Stimulated activated naive CD4-positive, alpha-beta T cell (primary cell): ENCODE measurements at places on chromosomes 11 and 22.

DNA sequence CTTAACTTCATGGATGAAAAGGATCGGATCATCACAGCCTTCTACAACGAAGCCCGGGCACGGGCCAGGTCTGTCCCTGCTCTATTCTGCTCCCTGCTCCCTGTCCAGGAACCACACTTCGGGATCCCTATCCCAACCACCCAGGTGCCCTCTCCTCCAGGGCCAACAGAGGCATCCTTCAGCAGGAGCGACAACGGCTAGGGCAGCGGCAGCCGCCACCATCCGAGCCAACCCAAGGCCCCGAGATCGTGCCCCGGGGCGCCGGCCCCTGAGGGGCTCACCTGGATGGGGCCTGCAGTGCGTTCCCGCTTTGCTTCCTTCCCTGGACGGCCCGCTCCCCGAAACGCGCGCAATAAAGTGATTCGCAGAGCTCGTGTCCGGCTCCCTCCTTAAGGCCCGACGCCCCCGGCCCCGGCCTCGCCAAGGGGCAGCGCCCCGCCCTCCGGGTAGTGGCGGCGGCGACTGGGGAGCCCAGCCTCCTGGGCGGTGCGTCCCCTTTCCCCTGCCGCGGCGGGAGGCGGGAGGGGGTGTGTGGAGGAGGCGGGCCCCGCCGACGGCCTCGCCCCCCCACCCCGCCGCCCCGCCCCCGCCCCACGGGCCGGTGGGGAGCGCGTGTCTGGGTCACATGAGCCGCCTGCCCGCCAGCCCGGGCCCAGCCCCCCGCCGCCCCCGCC lies at the start of gene VEGFB:
TSS of gene VEGFB (plus strand) at position 672 of the 674 bp plus-strand sequence. CDS start 250 bp downstream, outside the sequence.
- peak; percentile 73 for DNase-seq

- no peak for DNase-seq
Measured at GRCh38 chr11:130514316-130514715, 65.9 kb downstream of the ADAMTS15 start.

GRCh38 chr11:19502691-19503253 lies 209.9 kb upstream of the NAV2 start:
- DNase-seq, result no peak

DNA sequence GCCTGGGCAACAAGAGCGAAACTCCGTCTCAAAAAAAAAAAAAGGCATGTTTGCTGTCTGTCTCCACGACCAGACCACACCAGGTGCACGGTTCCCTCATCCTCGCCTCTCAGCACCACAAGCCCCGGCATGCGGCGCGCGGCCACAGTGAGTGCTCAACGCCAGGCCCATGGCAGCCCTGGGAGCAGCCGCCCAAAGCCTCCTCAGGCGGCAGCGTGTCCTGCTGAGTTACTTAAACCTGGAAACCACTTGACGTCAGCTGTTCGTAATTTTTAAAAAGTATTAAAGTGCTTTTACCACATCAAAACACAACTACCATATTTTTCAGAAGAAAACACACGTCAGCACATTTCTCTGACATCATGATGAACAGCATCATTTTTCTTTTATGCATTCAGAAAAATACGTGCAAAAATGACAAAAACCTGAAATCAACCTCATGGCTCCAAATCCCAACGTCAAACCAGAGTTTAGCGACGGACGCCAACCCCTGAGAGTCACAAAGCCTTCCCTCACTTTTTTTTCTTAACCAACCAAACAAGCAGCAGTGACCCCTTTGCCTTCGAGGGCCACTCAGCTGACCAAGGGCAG lies 2.1 kb downstream of the DEAF1 start:
- peak; percentile 62 for DNase-seq

- DNase-seq, result no peak
Measured at GRCh38 chr11:59671471-59671870, 2.6 kb upstream of the PATL1 start.

- no peak for DNase-seq
Measured at GRCh38 chr11:11520231-11521015, 101.4 kb downstream of the GALNT18 start.

DNA sequence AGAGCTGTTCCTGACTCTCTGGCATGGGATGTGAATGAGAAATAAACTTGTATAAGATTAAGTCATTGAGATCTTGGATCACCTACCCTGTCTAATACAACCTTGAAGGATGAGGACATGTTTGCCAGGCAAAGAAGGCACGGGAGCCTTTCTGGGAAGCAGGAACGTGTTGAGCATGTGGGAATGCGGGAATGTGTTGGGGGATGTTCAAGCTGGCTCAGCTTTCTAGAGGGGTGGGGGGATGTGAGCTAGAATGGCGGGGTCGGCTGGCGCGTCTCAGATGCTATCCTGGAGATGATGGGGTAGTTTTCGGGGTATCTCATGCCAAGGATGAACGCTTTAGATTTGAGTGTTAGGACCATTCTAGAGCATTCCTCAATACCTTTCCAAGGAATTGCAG lies 227.1 kb downstream of the DSCAML1 start:
- DNase-seq, result no peak

DNA sequence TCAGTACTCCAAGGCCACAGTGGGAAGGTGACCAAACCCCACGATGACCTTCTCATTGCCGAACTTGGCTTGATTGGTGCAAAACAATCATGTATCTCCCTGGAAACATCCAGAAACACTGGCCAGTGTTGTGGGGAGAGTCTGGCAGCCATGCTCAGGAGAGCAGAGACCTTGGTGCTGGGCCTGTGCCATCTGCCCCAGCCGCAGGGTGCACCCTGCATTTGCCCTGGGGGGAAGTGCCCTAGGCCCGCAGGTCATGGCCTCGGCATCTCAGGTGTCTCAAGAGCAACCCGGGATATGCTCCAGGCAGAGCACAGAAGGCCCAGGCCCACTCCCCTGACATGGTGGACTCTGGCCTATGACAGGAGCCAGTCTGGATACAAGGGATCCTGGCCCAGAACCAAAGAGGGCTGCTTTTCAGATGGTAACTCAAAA lies 23.7 kb downstream of the ARVCF start:
- DNase-seq, result no peak

DNA sequence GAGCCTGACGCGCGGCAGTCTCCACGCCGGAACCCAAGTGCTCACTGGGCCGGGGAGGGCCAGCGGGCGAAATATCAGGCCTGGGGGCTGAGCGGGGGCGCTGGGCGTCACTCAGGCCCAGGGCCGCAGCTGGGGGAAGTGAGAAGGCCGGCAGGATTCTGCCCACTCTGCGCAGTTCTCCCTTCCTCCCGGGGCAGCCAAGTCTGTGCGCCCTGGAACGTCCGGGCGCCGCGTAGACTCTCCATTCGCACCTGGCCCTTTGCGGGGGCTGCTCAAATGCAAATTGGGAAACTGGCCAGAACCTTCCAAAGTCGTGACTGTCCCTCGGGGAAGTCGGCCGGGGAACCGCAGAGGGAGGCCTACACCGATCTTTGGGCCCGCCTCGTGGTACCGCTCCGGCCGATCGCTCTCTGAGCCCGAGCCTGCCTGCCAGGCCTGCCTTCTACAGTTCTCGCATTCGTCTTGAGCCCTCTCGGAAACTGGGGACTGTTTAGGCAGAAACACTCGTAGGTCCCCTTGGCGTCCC lies 2.2 kb upstream of the SLC6A5 start:
- DNase-seq, result no peak

GRCh38 chr11:58495906-58496305 lies 12.0 kb downstream of the OR5B21 start:
- DNase-seq, result no peak

GRCh38 chr11:70262951-70263350 lies 7.5 kb upstream of the PPFIA1 start:
- DNase-seq, result no peak

DNA sequence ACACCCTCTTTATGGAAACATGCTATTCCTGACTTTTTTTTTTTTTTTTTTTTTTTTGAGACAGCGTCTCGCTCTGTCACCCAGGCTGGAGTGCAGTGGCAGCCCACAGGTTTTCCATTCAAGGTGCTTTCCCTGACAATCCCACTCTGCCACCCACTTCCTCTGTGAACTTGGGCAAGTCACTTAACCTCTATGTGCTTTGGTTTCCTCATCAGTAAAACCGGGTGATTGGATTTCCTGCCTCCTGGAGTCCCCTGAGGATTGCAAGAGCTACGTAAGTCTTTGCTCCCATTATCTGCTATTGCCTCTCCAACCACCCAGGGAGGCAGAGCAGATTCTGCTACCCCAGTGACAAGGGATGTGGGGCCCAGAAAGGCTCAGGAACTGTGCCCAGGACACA lies 54.1 kb downstream of the CELSR1 start:
- DNase-seq, result no peak

- DNase-seq, result peak; percentile 88
Measured at GRCh38 chr11:118930094-118930712, 4.5 kb upstream of the BCL9L start.

GRCh38 chr11:130448416-130449309 lies at the start of gene ADAMTS15:
Gene ADAMTS15 (plus strand): TSS chr11:130448645. CDS start chr11:130448974, 329 bp downstream.
- no peak for DNase-seq

DNA sequence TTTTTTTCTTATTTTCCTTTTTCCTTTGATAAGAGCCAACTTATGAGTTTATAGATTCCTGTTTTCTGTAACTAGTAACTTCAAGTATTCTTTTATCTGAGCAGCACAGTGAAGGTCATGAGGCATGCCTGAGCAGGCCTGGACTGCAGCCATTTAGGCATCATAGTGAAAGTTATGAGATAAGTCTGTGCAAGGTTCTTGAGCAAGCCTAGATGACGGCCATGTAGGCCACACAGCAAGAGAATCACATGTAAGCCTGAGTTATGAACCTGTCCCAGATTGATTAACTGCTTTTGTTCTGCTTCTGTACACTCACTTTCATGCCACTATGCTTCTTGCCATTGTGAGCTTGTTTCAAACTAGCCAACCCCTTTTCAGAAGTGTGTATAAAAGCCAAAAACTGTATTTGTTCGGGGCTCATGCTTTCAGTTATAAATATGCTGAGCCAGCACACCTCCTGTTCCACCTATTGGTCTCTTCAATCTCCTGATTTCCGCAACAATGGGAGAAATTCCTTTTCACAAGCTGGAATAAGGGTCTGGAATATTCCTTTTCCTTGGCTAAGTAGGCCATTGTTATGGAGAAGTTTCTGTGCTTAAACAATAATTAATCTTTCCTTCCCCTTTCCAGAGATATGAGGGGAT lies 745.7 kb downstream of the FAM181B start:
- DNase-seq, result no peak
